ENCODE measurements at places on chromosomes 5 and 9.

GRCh38 chr5:101796427-101796826 is 499.7 kb downstream of the SLCO4C1 start:
- DNase-seq = no peak

GRCh38 chr5:38867416-38867815 is 21.6 kb downstream of the OSMR start:
- DNase-seq = no peak

GRCh38 chr5:133285583-133286021 is 233.8 kb downstream of the HSPA4 start:
- DNase-seq = no peak

DNA sequence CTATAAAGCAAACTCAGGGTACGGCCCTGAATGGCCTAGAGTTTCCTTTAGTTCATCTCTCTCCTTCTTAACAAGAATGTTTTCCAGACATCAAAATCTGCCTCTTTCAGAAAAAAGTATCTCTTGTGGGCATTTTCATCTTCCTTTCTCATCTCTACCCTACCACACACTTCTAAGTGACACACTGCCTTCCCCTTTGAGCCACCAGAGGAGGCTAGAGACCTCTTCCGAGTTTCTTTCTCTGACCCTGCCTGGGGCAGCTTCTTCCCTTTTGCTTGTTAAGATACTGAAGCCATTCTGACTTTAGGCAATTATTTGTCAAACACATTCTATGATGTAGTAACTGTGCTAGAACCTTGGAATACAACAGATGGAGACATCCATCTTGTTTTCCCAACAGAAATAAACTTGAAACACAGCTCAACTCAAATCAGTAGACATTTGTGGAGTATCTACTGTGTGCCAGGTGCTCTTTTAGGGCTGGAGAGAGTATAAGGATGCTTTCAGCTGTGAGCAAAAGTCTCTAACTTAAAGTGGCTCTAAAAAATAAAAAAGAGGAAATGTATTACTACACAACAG is 8.6 kb upstream of the SV2C start:
- DNase-seq = no peak

DNA sequence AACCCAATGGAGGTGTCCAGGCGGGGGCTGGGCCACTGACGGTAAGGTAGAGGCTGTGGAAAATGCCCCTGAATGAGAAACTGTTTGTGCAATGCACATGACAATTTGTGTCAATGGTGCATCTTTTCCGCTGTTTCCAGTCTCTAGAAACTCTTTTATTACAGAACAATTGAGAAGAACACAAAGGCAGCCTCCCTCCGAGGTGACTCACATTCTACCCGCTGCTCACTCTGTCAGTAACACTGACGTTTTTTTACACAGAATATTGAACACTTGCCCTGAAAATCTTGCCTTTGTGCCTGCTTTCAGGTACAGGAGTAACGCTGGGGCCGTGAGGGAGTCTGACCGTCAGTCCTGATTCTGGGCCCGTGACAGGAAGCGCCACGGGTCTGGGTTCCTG is 11.7 kb upstream of the TENT4A start:
- DNase-seq = no peak

- peak; percentile 79 for DNase-seq
These were observed 544 bp downstream of the FNBP1 start for GRCh38 chr9:130042406-130042884.

DNA sequence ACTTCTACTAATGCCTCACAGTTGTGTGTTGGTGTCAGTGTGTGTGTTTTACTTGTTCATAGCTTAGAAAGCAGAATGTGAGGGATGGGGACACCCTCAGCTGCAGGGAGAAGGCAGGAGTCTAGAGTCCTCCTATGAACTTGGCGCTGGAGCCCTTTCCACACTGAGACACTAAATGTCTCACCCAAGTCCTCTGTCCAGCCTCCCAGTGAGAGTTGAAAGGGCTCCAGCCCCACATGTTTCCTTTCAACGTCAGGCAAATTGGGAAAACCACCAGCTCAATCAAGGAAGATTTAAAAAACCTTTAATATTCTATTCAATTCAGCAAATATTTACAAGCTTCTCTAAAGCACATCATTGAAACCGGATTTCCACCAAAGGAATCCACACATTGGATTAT is 167.6 kb upstream of the MSX2 start:
- DNase-seq = no peak

GRCh38 chr9:75201480-75202209 is 113.3 kb downstream of the OSTF1 start:
- no peak for DNase-seq

DNA sequence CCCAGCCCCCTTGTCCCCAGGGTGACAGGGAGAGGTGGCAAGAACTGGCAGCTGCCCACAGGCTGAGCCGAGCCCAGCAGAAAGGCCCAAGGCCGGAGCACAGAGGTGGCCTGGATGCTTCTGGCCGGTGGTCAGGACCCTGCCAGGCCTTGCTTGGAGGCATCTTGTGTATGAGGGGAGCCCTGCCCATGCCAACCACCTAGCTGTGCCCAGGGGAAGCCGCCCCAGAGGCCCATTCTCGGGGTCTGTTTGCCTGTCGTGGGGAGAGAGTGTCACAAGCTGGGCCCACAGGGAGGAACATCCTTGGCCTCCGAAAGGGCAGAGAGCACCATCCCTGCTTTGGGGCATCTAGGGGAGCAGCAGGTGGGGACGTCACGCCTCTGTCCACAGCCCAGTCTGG is 10.0 kb downstream of the NKD2 start:
- no peak for DNase-seq

DNA sequence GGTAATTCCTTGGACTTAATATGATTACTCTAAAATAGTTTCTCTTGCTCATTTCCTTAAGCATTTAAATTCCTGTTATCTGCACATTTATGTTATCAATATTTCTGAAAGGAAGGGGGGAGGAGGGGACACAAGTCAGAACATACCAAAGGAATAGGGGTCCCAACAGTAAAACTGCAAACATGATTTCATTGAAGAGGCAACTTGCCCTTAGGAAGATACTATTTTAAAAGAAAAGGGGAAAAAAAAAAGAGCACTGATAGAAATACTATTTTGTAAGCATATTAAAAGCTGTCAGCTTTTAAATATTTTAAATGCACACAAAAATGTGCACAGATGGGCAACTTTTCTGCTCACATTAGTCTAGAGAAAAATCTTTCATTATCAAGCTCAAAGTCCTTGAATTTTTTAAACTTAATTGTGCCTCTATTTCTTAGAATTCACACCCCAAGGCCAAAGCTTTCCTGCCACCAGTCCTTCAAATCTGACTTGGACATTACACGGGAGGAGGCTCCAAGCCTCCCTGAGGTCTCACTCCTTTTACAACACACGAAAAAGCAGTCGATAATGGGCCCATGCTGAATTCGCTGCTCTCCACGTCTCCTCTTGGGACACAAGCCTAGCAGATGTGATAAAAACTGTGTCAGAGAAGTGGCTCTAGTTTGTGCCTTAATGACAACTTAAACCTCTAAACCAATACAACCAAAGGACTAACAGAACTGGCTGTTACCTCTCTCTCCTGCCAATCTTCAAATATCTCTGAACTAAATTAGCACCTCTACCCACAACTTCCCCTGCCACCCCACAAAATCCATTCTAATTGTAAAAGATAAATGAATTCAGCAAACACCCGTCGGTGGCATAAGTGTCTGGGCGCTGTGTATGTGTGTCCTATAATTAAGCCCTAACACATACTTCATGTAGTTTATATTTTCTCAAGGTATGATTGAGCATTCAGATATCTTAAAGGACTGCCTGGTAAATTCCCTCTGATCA is 154.3 kb downstream of the DENND1A start:
- no peak for DNase-seq

DNA sequence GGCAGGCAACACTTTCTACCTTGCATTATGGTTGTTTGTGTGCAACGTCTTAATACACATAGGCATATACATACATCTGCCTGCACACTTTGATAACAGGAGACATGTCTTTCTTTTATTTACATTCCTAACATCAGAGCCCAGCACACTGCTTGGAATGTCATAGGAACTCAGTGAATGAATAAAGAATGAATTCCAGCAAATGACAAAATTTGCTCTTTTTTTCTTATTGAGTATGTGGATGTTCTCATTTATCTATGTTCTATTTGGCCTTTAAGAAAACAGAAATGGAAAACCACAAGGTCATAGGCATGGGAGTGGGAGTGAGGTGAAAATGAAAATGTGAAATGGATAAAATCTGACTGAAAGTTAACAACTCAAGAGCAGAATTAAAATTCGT is 36.3 kb upstream of the PALM2AKAP2 start:
- no peak for DNase-seq

- no peak for DNase-seq
These were observed 6.6 kb upstream of the AOPEP start for GRCh38 chr9:94719878-94720277.

DNA sequence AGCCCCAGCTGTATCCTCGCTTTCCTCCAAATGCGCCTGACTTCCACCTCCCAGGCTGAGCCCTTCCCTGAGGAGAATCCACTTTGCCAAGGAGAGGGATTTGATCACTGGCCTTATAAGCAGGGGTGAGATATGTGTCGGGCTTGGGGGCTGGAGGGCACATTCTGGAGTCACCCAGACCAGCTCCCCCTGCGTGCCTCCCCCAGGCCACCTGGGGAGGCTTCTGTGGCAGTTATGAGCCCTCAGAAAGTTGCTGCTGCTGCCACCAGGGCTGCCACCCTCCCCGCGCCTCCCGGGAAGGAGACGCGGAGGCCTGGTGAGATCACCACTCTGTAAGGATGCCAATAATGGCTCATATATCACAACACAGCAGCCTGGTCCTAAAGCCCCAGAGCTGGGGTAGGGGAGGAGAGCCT is 211.5 kb downstream of the PAPPA start:
- no peak for DNase-seq

All from activated CD8-positive, alpha-beta memory T cell treated with anti-CD3 and anti-CD28 coated beads for 24 hours (primary cell).